Stimulated activated CD8-positive, alpha-beta memory T cell treated with anti-CD3 and anti-CD28 coated beads, Interleukin-4, amount 100 ng/mL, for 1 hour (primary cell): ENCODE measurements at places on chromosomes 16 and 17.

- DNase-seq, result no peak
These were observed 4.7 kb upstream of the RPRML start for GRCh38 chr17:46983782-46984181.

GRCh38 chr16:49085686-49086085, 196.0 kb downstream of the CBLN1 start:
- no peak for DNase-seq

DNA sequence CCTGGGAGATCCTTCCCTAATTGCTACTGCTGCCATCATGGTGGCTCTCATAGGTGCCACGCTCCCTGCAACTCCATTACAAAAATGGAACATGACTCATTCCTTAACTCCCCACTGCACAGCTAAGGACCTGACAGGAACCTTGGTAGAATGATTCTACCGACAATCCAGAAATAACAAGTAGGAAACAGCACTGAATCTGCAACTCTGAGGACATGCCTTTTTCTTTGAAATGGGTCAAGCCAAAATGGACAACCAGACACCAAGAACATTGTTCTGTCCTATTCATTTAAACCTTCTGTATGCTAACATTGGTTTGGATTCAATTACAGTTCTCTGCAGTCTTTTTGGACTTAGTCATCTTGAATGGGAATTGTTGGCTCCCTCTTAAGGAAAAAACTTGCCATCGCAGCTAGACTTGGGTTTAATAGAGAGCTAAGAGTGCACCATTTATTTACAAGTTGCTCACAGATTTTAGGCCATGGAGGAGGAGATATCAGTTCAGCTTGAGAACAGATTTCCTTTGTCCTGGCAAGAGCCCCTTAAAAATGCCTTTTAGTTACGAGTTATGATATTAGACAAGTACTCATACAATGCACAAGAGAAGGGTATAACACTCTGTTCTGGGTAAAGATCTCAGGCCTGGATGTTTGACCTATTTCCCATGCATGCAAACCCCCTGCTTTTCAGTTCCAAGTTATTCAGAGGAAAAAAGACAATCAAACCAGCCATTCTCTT, 20.9 kb upstream of the NSRP1 start:
- no peak for DNase-seq

DNA sequence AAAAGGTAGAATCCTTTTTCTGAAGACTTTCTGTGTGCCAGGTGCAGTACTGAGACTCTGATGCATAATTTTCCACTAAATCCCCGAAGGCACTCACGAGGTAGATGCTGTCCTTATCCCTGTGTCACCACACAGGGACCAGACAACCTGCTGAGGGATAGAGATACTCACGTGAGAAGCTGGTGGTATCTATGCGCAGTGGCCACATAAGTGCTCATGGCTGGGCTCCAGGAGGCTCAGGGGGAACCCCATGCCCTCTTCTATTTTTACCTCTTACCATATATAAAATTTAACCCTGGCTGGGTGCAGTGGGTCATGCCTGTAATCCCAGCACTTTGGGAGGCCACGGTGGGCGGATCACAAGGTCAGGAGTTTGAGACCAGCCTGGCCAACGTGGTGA, 38.3 kb downstream of the NT5M start:
- DNase-seq, result no peak

GRCh38 chr17:40023590-40024292, 8.5 kb downstream of the CSF3 start:
- DNase-seq, result no peak

GRCh38 chr16:13767215-13767614, 152.7 kb upstream of the ERCC4 start:
- DNase-seq, result no peak

DNA sequence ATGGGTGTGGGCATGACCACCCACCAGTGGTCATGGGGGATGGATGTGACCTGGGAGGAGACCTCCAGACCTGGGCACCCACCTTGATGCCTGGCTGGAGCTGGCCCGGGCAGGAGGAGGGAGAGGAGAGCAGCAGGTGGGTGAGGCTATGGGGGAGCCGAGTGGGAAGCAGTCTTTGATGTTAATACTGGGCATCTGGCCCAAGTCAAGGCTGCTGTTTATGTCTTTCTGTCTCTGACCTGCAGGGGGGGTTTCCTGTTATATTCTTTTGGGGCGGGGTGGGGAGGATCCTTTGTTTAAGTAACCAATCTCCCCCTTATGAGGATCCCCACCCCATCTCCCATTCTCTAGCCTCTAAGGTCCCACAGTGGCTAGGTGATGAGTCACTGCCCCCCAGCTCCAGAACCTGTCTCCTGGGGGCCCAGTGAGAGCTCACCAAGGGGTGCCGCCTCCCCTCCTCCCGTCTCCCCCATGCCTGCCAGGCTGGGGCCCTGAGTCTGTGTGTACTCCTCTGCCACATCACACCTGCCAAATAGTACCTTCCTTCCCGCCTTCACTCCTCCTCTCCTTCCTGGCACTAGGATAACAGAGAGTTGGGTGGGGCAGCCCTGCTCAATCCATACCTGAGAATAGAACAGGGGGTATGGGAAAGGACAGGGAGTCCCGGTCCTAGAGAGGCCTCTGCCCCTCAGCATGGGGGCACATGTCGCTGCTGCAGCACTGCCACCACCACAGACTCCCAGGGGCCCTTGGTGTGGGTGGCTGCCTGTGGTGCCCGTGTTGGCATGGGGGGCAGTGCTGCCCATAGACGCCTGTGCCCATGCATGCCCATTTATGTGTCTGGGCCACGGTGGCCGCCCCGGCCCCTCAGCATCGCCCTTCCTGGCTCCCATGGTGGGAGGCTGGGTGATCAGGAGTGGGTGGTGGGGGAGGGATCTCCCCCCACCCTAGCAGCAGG, 7.3 kb downstream of the THRA start:
- DNase-seq, result no peak

GRCh38 chr16:4315186-4316107, at the start of gene GLIS2:
GLIS2 (plus strand) TSS chr16:4316067; CDS start chr16:4332281, 16,214 bp downstream.
- no peak for DNase-seq

- DNase-seq, result no peak
These were observed 53.4 kb downstream of the MFSD11 start for GRCh38 chr17:76791053-76791980.

- DNase-seq, result no peak
These were observed 1.9 kb downstream of the SLC16A3 start for GRCh38 chr17:82230609-82231311.

DNA sequence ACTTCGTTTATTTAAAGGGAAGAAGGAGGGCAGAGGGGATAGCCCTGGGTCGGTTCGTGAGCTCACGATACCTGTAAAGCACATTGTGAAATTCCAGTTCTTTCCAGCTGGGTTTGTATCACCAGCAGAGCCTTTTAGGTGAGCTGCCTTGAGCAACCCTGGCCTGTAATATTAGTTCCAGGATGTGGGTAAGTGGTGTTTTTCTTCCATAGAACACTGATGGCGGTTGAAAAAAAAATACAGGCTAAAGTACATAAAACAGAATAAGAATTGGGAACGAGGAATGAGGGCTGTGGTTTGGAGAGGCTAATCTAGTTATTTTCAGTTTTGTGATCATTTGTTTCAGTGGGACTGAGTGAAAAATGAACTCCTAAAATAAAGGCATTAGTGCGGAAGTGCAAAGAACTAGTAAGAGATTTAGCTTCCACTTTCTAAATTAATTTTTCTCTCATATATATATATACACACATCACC, 20.6 kb downstream of the HS3ST3B1 start:
- no peak for DNase-seq
